ENCODE measurements at places on chromosomes 4 and X.

DNA sequence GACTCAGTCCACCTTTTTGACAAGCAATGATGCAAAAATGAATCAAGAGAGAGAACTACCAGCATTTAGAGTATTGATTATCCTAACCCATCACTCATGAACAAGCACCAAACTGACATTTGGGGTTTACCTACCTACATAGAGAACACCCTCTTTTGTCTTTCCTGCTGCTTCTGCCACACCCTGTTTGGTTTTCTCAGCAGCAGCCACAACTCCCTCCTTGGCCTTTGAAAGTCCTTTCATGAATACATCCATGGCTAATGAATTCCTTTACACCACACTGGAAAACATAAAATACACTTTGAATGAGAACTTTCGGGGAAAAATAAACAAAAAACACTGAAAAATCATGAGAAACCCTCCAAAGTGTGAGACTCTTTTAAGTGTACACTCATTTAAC, 1.5 kb downstream of the SNCA start:
- DNase-seq, result no peak

GRCh38 chr4:3486541-3487540, 23.7 kb downstream of the DOK7 start:
- no peak for DNase-seq

GRCh38 chrX:542179-542578, 88.4 kb upstream of the SHOX start:
- no peak for DNase-seq

- DNase-seq, result no peak
Observed at GRCh38 chr4:121675715-121676114, 21.1 kb downstream of the ANXA5 start.

GRCh38 chrX:24851289-24851688, 157.6 kb downstream of the POLA1 start:
- DNase-seq, result no peak

- DNase-seq, result no peak
Observed at GRCh38 chr4:14168919-14169318, 541.4 kb upstream of the BOD1L1 start.

- no peak for DNase-seq
Observed at GRCh38 chr4:183905593-183906488, 734 bp downstream of the STOX2 start.

DNA sequence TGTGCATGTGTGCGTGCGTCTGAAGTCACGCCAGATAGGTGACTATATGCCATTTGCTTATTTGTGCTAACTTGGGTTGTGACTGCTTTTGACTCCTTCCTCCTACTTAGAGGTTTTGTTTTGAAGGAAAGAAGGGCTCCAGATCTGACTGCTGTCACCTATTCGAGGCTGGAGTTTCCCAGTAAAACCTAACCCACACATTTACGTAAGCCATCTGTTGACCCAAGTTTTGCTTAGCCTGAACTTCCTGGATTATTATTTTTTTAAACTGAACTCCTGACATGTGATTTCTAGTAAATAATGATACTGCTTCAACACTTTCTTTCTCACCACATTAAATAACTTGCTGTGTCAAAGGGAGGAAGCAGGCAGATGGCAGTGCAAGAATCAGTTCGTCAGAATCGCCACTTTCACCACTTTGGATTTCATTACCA, 41.5 kb downstream of the DTHD1 start:
- DNase-seq, result peak; percentile 65

DNA sequence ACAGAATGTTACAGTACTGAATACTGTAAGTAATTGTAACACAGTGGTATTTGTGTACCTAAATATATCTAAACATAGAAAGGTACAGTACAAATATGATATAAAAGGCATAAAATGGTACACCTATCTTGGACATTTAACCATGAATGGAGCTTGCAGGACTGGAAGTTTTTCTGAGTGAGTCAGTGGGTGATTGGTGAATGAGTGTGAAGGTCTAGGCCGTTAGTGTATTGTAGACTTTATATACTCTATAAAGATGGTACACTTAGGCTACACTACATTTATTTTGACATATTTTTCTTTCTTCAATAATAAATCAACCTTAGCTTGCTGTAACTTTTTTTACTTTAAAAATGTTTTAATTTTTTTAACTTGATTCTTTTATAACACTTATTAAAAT, 422.5 kb upstream of the FSTL5 start:
- no peak for DNase-seq

GRCh38 chr4:184715526-184715925, 18.4 kb downstream of the CENPU start:
- DNase-seq, result no peak

- DNase-seq, result peak; percentile 35
Observed at GRCh38 chrX:120365320-120365719, 3.4 kb downstream of the ATP1B4 start.

GRCh38 chr4:46432923-46433322, 43.0 kb upstream of the GABRA2 start:
- no peak for DNase-seq

- DNase-seq, result no peak
Observed at GRCh38 chrX:44036336-44036735, 63.1 kb upstream of the NDP start.

DNA sequence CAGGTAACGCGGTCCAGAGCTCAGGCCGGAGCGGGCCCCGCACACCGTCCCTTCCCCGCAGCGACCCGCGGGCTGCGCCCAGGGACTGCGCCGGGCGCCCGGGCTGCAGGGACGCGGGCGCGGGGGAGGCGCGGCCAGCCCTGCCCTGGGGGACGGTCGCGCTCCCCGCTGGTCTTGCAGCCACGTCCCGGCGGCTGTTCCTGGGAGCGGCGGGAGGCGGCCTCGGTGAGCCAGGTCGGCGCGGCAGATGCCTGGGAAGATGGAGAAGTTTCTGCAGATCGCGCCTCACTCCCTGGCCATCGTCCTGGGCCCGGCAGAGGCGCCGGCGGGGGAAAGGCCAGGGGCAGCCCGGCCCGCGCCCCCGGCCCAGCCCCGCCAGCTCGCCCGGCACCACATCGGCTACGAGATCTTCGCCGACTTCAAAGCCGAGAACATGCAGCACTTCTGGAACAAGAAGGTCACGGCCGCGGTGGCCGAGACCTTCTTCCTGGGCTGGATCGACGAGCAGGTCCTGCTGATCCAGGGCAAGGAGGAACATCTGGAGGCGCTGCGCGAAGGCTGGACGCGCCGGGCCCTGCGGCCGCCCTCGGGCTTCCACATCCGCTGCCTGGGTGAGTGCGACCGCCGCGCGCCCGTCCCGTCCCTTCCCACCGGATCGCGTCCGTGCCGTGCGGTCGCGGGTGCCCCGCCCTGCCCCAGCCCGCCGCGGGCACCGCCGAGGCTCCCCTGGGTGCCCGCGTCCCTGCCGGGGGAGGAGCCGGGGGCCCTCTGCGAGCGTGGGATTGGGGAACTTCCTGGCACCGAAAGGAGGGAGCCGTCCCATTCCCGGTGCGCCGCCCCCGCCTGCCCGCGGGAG, 107.4 kb upstream of the STOX2 start:
- DNase-seq, result peak; percentile 7

GRCh38 chrX:30781711-30782444, 107.2 kb downstream of the TAB3 start:
- no peak for DNase-seq

DNA sequence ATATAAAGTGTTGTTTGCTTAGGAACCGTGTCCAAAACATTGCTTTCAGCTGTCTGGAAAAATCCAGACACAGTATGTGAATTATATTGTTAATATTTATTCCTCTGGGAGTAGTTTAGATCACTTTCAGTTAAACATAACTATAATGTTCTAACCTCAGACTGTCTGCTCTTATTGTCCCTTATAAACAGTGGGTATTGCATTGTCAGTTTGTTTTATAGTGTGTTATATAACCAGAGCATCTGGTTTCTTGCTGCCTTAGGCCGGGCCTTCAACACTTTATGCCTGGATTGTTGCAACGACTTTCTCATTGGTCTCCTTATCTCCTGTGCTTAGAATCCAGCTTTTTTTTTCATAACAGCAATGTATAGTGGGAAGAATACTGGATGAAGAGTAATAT, 26.4 kb downstream of the ATG4A start:
- DNase-seq, result no peak

DNA sequence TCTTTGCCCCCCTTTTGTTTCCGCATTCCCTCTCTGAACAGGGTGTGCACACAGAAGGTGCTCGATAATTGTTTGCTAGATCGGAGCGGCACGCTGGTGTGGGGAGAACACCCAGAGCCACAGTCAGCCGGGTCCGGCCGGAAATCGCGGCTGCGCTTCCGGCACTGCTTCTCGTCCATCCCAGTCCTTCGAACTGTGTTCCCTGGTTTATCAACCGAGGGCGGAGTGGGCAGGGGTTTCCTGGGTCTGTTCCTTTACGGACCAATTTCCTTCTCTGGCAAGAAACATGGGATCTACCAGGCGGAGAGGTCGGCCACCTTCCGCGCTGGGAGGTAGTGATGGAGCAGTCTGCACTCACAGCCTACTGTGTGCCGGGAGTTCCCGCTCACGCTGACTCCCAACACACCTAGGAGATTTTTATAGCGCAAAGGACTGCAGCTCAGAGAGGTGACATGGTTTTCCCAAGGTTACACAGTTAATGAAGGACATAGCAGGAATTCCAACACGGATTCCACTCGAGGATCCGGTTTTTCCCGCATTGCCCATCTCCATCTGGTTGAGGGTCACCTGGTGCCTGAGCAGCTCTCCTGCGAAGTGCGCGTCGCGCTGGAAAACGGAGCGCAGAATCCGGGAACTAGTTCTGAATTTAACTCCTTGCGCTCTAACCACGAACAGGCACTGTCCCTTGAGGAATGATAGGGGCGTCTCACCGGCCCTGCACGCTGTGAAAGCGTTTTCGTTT, 6.8 kb downstream of the MSX1 start:
- DNase-seq, result peak; percentile 52

DNA sequence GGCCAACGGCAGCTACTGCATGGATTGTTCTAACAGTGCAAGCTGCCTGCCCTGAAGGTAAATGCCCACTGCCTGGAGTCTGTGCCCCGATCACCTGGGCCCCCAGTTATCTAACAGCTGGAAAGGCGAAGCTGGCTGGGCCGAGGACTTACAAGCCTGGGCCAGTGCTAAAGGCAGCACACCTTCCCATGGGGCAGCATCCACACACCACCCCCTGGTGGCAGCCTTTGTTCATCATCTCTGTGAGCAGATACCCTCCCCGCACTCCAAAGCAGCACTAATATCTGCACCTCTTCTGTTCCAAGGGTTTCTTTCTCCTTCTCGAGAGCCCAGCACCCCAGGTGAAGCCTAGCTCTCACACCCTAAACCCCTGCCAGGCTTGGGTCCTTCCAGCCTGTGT, 7.6 kb downstream of the SLC2A9 start:
- peak; percentile 29 for DNase-seq

DNA sequence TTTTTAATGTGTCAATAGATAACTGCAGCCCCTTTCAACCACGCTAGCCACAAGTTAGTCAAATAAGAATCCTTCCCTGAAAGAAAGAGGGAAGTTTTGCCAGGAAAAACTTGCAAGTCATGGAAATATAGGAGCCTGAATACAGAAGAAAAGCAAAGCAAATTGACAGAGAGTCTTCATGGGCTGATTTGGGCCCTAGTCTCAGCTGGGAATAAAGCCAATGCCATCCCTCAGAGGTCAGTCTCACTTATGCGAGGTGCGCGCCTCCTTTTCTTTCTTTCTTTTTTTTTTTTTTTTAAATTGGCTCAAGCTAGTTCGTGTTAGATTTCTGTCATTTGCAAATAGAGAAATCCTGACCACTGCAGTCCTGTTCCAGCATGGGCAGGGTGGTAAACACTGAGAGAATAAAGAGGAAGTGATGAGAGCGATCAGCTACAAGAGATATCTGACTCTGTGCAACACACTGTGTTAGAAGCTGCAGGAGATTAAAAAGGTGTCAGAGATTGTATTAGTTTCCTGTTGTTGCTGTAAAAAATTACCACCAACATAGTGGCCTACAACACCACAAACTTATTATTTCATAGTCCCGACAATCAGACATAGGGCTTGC, 299.7 kb downstream of the LDB2 start:
- DNase-seq, result no peak

DNA sequence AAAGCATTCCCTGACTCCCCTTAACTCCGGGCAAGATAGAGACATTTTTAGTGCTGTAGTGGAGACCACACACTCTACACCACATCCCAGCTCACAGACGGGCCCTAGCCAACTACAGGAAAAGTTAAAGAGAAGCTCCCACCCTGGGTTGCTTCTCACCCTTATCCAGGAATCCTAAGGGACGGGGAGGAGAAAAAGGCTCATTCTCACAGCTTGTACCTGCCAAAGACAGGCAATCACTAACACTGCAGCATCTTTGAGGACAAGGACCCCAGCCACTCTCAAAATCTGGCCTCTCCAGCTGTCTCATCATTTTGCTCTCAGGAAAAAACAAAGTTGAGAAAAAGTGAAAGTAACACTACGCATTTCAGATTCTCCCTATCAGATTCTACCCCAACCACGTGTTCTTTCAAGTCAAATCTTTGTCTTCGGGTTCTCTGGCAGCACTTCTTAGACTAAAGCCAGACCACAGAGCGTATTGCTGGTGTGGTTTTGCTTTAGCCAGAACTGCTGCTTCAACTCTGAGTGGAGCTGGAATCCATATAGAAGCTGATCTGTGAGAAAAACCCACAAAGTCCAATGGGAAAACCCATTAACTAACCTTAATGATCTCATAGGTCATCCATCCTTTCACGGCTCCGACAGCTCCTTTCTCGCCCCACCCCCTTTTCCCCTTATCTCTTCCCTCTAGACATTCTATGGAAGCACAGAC, 605.9 kb upstream of the DIPK2B start:
- DNase-seq, result peak; percentile 42

DNA sequence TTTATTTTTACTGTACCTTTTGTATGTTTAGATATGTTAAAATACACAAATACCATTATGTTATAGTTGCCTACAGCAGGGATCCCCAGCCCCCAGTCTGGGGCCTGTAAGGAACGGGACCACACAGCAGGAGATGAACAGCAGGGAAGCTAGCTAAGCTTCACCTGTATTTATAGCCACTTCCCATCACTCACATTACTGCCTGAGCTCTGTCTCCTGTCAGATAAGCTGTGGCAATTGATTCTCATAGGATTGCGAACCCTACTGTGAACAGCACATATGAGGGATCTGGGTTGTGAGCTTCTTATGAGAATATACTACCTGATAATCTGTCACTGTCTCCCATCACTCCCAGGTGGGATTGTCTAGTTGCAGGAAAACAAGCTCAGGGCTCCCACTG, 73.9 kb downstream of the BMPR1B start:
- DNase-seq, result no peak

- no peak for DNase-seq
Observed at GRCh38 chr4:187937557-187937956, 58.0 kb upstream of the ZFP42 start.

- no peak for DNase-seq
Observed at GRCh38 chrX:134716620-134717012, 58.3 kb upstream of the PLAC1 start.

All from B cell (primary cell).